Cardiac fibroblast (primary cell): ENCODE measurements at places on chromosomes 6 and 20.
A peak's percentile ranks its signal among the peaks of the same experiment; 100 is the strongest.

- DNase-seq = no peak
These were observed 82.7 kb upstream of the PRDM1 start for GRCh38 chr6:106003268-106003987.

DNA sequence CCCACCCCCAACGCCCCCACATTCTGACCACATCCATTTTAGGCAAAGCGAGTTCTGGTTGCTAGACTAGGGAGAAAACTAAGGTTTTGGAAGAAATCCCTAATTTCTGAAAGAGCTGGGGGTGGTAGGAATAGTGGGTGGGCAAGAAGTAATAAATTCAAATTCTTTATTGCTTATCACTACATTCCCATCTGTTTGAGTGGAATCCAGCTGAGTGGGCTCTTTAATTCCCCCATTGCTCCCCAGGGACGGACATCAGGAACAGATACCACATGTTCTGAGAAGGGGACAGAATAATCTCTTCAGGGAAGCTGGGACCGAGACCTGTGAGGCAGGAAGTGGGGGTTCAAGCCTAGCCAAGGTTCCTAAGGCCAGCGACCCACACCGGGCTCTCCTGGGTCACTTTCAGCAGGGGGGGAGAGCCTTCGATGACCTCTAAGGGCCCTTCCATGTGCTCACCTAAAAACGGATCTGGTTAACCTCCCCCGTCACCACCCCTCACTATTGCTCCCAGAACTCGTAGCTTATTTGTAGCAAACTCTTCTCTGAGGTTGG is 42.3 kb upstream of the MRPS10 start:
- no peak for DNase-seq

GRCh38 chr6:12958052-12958706 is 241.6 kb downstream of the PHACTR1 start:
- peak; percentile 41 for DNase-seq

GRCh38 chr20:16904751-16905150 is 156.6 kb downstream of the OTOR start:
- no peak for DNase-seq

- DNase-seq = no peak
These were observed 205.9 kb downstream of the HACE1 start for GRCh38 chr6:104653781-104654180.

DNA sequence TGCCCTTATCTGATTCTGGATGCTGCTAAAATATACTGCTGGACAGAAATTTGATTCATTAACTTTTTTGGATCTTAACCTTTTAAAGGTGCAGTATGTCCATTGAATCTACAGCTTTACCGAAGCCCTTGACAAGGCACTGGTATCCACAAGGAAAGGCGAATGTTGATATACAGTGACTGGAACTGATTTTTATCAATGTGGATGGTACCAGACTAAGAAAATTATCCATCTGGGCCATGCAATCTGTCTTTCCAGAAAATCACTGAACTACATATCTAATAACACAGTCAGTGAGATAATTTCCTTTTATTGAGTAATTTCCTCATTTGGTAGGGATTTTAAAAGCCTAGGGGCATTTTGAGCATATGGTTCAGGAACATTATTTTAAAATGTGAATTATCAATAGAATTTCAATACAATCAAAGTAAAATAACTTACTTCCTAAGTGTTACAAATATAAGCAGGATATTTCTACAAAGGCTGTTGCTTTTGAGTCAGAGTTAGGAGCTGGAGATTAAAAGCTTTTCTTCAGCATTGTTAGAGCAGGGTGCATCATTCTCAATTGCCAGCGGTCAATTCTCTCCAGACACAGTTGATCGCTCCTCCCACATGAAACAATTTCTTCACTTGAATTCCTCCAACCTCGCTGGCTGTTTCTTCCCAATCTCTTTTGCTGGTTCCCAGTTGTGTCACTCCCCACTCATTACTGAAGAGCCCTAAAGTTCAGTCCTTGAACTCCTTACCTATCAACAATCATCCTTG is 585.3 kb upstream of the FLRT3 start:
- DNase-seq = no peak

DNA sequence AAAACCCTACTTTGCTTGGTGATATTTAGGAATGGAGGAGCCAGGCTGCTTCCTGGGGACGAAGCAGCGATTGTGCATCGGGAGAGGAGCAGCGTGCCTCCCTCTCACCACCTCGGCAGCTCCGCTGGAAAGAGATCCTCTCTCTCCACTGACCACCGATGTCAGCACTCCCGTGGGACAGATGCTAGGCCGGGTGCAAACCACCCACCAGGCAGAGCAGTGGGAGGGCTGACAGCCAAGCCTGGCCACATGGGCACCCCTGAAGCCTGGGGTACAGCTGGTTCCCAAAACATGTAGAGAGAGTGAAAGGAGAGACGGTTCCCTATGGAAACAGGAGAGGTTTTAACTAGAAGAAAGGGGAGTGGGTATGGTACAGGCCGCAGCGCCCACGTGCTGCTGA is 220.0 kb downstream of the ANKRD60 start:
- DNase-seq = no peak

DNA sequence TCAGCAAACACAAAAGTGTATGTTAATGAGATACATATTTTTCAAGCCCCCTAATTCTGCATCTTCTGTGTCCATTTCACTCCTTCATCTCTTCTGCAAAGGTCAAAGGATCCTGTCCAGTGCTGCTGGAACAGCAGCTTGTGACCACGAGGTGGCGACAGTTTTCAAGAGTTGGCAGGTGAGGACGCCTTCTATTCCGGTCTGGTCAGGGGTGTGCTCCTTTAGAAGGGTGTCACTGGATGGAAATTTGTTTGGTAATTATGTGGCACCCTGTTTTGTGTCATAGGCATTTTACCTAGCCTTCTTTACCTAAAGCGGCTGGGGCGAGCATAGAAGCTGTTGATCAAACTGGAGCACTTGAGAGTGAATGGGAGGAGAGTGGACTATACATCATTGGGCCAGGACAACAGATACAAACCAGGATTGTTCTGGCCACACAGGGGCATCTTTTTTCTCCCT is 32.9 kb upstream of the ERVFRD-1 start:
- DNase-seq = peak; percentile 88

DNA sequence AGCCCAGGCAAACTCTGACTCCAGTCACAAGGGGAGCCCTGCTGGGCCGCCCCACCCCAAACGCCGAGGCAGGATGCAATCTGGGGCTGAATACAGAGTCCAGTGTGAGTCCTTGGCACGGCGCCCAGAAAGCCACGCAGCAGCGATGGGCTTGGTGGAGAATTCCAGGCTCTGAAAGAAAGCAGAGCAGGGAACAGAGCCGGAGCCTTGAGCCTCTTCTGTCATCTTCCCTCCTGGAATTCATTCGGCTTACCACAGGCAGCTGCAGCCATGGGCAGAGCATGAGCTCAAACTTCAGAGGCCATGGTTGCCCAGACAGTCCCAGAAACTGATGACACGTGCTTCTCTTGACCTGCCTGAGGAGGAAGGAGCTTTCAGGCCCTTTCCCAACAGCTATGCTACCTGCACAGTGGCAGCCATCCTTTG is 441.1 kb upstream of the JARID2 start:
- peak; percentile 95 for DNase-seq

GRCh38 chr6:98590997-98591396 is 243.4 kb upstream of the POU3F2 start:
- DNase-seq = no peak

DNA sequence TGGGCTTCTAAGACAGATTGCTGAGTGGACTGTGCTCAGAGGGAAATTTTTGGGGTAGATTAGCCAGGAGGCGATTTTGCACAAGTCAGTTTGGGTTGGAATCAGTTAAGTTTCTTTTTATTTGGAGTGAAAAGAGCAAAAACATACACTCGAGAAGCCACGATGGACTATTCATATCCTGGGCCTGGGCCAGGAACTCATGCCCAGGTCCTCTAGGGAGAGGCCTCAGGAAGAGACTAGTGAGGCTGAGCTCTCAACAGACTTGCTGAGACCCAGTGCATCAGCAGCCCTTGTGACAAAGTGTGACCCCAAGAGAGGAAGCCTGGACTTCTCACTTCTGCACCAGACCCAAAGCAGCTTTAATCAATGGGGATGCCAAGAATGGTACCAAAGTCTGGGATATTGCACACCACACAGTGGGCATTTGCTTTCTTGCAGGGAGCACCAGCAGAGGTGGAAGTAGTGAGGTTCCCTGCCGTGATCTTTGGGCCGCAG is 61.6 kb upstream of the MAFB start:
- no peak for DNase-seq

DNA sequence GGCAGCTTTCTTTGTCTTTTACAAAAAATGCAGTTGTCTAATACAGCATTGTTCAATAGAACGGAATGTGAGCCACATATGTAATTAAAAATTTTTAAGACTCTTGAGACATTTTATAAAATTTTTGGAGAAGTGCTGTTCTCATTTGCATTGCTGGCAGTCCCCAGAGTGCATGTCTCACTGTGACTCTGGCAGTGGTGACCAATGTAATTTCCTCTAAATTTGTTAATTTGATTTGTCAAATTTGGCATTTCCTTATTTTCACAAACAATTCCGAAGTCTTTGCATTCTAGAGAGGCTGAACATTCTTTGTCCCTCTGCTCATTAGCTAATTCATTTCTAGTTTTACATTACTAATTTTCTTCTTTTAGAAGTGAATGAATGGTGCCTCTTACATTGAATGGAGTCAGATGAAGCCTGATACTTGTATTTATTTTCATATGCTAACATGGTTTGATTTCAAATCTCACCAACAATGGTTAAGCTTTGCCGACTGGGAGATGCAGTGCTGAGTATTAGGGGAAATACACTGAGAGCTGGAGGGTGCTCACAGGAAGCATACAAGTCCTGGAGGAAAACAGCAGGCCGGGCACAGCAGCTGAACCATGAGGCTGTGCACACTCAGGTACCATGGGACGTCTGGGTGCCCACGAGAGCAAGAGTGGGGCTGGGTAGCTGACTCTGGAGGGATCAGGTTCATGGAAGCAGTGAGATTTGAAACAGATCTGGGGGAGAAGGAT is 68.5 kb upstream of the ARMC2 start:
- no peak for DNase-seq
